ENCODE measurements at places on chromosomes 1 and 21. TPM values are rescaled to one million over a fixed set of nuclear protein-coding genes. Genes with fewer than 3 reads are reported as not detected.
A peak's percentile ranks its signal among the peaks of the same experiment; 100 is the strongest.

DNA sequence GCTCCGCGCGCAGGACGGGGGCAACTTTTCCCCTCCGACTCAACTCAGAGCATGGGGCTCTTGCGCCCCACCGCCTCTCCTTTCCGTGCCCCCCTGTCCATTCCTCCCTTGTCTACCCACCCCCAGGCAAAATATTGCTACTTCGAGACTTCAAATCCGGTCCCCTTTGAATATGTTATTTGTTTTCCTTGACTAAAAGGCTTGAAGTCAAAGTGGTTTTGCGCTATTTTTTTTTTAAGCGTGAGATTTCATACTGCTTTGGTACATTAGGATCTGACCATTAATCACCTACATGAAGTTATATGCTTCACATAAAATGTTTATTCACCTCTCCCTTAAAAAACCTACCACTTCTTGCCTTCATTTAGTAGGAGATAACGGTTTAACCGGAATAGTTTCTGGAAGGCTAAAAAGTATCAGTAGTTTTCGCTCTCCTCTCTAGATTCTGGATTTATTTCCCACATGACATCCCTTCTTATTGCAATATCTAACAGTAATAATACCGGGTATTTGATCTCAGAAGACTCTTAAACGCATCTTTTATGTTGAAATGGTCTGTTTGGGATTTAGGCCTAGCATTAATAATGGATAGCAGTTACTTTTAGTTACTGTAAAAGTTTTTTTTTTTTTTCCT is 1.6 kb downstream of the NFIA start:
- no peaks in the 10 kb centered on the region for H3K27me3 ChIP-seq
- no peak for DNase-seq
- H3K4me1 ChIP-seq: peaks cover 33% of the 10 kb centered on the region
- H3K27ac ChIP-seq: peak overlapping the region; percentile 46
- H3K36me3 ChIP-seq: no peaks in the 10 kb centered on the region

DNA sequence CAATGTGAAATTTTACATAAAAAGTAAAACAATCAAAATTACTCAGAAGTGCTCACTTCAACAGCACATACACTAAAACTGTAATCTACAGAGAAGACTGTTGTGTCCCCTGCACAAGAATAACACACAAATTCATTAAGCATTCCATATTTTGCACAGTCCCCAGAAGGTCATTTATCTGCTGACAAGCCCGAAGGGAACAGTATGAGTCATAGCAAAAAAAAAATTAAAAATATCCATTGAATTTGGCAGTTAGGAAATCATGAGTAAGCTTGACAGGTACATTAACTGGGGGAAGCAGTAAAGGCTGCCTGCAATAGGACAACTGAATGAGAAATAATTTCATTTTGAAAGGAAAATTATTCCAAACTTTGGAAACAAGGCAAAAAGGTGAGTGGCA is 3.3 kb upstream of the CACYBP start:
- peaks cover 15% of the 10 kb centered on the region for H3K4me1 ChIP-seq
- no peak overlapping the region for H3K4me3 ChIP-seq
- H3K27me3 ChIP-seq: no peaks in the 10 kb centered on the region

DNA sequence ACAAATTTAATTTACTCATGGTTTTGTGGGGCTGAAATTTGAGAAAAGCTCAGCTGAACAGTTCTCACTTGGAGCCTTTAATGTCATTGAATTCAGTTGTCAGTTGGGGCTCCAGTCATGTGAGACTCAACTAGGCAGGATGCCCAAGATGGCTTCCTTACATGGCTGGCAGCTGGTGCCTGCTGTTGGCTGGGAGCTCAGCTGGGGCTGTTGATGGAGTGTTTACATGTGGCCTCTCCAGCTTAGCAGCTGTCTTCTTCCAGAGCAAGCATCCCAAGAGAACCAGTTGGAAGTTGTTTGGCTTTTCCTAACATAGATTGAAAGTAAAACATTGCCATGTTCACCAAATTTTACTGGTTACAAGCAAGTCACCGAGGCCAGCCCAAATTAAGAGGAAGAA is 81.8 kb upstream of the KCNA3 start:
- H3K27ac ChIP-seq: no peak overlapping the region
- no peaks in the 10 kb centered on the region for H3K36me3 ChIP-seq
- H3K27me3 ChIP-seq: no peaks in the 10 kb centered on the region
- H3K4me1 ChIP-seq: no peaks in the 10 kb centered on the region
- H3K4me3 ChIP-seq: no peak overlapping the region

DNA sequence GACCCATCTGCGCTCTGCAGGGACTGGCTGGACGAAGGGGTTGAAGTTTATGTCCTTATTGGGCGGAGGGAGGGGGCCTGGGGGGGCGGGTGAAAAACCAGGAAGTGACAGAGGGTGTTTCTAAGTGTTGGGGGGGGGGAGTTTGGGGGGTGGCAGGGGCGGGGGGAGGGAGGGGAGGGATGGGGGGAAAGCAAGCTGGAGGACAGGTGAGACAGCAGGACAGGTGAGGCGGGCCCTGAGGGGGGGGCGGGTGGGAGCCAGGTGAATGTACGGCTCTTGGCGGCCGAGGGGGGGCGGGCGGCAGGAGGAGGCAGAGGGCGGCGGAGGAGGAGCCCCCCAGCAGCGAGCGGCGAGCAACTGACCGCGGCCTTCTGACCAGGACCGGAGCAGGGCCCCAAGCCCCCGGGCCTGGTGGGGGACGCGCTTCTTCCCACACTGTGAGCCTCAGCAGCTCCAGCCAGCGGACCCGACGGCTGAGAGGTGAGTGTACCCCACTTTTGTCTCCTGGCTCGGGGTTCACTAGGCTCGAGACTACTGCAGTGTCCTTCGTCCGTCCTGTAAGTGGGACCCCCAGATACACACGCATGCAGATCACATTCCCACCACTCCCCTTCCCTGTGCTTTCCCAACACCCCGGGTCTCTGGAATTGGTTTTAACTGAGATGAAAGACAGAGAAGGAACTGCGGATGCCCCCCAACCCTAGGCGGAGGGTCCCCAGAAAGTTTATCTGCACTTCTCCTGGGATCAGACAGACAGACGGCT is at the start of gene ZBTB7B:
ZBTB7B (plus strand) TSS at position 339 of the 763 bp plus-strand sequence. CDS start 11,859 bp downstream, outside the sequence.
- H3K4me3 ChIP-seq: peak within 1 kb of the TSS; percentile 95
- peak within 1 kb of the TSS; percentile 90 for H3K27ac ChIP-seq
- no peak for DNase-seq
- peaks cover 49% of the 10 kb centered on the region for H3K4me1 ChIP-seq

Gene OR2L8
- not detected for total RNA-seq
